ENCODE measurements at places on chromosomes 4 and X.

GRCh38 chr4:127479031-127479622 is 153.6 kb upstream of the INTU start:
- DNase-seq = no peak

DNA sequence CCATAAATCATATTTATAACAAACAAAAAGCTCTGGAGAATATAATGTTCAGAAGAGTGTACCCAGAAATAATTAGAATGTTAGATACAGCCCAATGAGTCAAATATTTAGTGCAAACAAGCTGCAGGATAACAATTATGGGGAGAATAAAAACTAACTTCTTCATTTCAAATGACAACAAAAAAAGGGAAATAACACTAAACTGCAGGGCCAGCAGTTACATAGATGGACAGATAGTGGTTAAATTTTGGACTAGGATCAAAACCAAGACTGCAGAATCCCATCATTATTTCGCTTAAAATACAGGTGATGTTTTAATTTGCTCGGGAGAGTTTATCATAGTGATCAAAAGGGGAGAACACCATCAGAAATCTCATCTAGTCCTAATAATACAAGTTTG is 617 bp upstream of the GPR34 start:
- DNase-seq = no peak

DNA sequence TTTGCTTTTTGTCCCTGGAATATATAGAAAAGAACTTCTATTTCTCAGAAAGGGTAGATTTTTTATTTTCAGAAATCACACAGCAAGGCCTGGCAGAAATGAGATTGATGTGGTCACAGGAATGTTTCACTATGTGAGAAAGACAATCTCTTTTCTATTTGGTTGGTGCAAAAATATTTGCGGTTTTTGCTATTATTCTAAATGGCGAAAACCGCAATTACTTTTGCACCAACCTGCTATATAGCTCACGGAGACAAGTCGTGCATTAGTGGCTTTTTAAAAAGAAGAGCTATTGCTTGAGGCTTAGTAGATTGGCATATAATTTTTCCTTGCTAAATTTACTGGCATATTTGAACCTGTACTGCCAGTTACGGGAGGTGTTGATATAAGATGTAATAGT is 100.4 kb downstream of the ITM2A start:
- no peak for DNase-seq

- no peak for DNase-seq
Measured at GRCh38 chr4:140163029-140163810, 9.2 kb upstream of the MAML3 start.

DNA sequence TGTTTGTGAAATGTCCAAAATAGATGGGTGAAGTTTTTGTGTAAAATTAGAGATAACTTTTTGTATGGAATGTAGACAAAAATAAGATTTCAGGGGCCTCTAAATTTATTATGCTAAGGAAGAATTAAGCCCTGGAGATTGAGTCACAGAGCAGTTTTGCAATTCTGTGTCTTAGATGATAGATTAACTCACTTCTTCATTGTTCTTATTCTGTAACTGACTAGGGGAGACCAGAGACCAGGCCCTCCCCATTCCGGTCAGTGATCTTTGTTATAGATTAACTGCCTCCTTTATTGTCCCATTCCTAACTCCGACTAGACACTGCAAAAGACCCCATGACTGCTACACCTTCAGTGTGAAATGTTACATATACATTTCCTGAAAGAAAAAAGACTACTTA is 238.4 kb upstream of the TAPT1 start:
- DNase-seq = no peak

- DNase-seq = no peak
Measured at GRCh38 chr4:11341337-11342043, 87.2 kb downstream of the HS3ST1 start.

DNA sequence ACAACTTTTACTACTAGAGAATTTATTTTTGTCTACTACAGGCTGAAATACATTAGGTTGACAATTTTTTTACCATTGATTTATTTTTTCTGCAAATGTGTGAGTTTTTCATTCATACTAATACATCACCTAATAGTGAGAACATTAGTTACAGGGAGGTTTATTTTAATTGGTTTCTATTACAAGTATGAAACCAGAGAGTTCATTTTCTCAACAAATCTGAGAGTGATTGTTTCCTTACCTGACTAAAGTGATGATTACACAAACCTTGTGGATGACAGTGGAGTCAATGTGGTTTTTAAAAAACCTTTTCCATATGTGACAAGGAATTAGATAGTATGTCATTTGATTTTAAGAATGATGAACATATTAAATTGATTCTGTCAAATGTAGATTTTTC is 227.4 kb downstream of the PALLD start:
- no peak for DNase-seq

DNA sequence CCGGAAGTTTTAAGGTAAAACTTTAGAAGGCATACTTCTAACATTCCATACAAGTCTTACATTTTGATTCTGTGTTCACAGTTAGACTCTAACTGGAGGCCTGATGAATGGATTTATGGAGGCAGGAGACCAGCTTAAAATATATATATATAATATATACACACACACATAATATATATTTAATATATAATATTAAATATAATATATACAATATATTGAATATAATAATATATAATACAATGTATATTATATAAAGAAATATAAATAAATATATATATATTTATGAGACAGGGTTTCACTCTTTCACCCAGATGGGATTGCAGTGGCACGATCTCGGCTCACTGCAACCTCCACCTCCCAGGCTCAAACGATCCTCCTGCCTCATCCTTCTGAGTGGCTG is 7.9 kb upstream of the CTSO start:
- no peak for DNase-seq

GRCh38 chr4:154720618-154721267 is 23.1 kb upstream of the LRAT start:
- no peak for DNase-seq

- peak; percentile 33 for DNase-seq
Measured at GRCh38 chr4:110197529-110198042, 829 bp downstream of the ELOVL6 start.

GRCh38 chrX:95878874-95879273 is 805.8 kb upstream of the DIAPH2 start:
- no peak for DNase-seq

GRCh38 chr4:2767046-2767704 is 11.0 kb upstream of the TNIP2 start:
- DNase-seq = no peak

GRCh38 chr4:68359508-68359907 is 9.6 kb upstream of the YTHDC1 start:
- DNase-seq = no peak

DNA sequence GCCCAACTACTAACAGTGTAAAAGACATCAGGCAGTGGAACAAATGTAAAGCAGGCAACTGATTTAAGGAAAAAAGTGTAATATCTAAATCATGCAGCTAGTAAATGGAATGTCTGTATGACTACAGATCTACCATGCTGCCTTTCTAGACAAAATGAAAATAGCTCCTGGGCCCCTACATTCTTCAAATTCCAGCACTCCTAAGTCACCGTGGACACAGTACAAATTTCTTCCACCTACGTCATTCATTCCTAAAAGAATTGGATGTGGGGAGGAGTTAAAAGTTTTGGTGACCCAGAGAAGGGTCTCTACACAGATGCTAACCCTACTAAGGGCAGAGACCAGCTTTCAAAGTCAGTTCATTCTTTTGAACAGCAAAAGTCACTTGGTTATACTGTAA is 137.2 kb upstream of the ARHGEF9 start:
- DNase-seq = no peak

- DNase-seq = no peak
Measured at GRCh38 chrX:134602410-134602809, 55.9 kb downstream of the PLAC1 start.

DNA sequence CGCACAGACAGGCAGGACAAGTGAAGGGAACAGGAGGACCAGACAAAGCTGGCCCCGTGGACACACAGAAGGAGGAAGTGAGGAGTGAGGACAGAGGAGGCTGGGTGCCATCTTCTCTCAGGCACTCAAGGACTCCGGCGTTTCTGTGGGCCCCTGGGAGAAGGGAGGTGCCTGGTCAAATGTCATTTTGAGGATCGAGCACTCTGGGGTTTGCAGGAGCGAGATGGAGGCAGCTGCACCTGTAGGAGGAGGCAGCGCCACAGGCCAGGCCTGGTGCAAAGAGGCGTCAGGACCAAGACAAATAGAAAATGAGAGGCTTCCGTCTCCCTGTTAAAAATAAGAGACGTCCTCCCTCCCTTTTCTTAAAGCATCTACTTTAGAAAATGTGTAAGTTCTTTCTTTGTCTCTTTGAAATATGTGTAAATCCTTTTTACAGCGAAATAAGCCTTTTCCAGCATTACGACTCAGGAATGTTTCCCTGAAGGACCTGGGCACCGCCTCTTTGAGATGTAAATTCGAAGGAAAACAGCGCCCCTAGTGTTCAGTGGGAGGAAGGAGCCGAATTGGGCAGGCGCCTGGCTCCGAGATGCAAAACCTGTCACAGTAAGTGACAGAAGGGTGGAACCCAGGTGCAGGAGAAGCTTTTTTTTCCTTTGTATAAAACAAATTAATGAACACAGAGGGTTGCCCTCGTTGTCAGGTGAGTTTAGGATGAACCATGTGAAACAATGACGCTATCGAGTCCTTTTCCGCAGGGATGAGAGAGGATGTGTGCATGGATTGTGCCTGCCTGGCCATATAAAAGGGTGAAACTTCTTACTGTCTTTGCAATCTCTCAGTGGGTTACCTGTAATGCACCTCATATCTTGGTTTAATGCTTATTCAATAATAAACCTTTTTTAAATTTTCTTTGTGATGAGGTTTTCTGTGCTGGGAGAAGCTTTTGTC is 1.4 kb upstream of the C4orf50 start:
- peak; percentile 59 for DNase-seq

GRCh38 chr4:174157106-174157607 is 126.3 kb downstream of the FBXO8 start:
- peak; percentile 63 for DNase-seq

- no peak for DNase-seq
Measured at GRCh38 chrX:152663086-152663485, 25.4 kb downstream of the GABRQ start.

DNA sequence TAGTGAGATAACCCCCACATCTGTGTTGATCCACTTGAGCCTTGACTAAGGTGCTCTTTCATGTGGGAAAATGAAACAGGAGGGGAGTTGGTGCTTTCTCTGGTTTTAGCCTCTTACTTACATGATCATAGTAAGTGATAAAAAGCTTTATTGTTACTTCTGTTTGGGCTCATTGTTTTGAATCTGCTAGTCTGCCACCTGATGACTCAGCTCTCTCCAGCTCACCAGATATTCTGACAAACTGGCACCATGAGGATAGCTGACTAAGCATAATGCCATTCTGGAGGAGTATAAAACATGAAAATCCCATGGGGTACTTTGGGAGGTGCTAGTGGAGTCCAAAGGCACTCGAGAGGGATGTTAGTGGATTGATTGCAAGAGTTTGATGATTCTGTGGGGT is 824.0 kb downstream of the RAPGEF2 start:
- no peak for DNase-seq

DNA sequence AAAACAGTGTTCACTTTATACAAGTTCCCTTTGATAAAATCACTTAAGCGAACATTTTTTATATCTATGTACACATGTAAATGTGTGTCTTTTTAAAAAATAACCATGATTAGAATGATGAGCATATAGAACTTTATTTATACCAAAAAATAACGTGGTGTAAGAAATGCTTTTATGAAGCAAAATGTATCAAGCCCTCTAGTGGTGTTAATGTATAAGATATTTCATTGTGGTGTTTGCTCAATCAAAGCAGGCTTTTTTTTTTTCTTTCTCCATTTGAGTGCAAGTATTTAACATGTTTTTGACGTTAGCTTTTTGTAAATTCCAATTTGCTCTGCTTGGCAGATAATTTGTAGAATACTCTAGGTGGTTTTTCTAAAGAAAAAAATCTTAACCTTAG is 2092.4 kb upstream of the TENM3 start:
- no peak for DNase-seq

DNA sequence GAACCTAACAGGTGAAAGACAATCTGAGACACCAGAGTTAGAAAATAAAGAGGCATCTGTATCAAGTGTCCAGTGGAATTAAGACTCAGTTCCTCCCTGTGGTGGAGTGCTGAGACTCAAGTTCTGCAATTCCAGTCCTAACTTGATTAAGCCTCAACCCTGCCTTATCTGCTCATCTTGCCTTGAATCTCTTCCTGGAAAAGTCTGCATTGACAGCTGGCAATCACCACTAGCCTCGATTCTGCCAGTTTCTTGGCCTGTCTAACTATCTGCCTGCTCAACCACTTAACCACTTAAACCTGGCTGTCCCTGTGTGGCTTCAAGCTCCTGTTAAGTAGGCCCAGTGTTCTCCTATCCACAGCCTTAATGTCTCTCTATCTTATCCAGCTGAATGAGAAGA is 22.4 kb upstream of the NEIL3 start:
- DNase-seq = no peak

DNA sequence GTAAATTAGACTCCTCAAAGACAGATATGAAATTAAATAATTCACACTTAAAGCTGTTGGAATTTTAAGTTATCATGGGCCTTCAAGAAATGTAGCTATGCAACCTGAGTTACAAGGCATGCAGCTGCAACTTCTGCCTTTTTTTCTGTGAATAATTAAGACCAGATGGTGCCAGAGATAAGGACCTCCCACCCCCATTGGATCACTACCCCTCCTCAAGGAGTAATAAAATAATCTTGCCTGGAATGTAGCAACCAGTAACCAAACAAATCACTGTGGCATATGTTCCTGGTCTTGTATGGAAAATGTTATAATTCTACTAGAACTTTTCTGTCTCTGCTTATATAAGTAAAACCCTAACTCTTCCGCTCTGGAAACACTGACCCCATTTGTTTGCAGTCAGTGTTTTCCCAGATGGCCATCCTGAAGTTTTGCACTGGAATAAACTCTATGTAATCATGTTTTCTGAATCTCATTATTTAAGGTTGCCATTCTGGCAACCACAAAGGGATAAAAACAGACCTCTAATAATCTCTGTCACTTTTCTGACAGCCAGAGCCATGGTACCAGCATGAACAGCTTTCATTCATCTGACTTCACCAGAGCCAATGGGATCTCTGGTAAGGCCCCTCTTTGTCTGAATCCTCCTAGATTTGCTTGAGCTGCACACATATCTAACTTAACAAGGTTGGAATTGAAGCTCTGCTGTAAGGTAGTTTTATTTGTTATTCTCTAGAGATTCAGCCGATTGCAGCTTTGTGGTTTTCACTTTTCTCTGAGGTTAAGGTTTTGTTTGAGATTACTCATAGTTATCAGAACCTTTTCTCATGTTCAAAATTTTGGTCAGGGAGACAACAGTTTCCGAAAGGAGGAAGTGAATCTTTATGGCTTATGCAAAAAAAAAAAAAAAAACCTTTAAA is 274.6 kb downstream of the NAF1 start:
- no peak for DNase-seq

DNA sequence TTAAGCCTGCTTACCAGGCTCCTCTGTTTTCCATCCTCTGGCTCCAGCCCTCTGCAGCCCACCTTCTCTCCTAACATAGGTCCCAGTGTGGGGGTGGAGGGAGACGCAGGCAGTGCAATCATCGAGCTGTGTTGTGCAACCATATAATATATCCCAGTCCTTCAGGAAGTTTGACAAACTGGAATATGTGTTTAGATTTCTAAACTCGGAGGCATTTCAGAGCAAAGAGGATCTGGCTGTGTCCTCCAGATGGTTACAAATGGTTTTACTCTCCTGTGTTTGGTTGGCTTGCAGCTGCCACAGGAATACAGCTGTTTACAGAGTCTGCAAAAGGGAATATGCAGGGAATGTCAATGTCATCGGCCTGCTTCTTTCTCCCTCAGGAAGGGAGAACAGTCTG is 195.3 kb upstream of the LNX1 start:
- DNase-seq = no peak
